ENCODE measurements at places on chromosomes 3 and 15.

- no peak for DNase-seq
Measured at GRCh38 chr3:78565712-78566111, 1202.1 kb downstream of the ROBO1 start.

DNA sequence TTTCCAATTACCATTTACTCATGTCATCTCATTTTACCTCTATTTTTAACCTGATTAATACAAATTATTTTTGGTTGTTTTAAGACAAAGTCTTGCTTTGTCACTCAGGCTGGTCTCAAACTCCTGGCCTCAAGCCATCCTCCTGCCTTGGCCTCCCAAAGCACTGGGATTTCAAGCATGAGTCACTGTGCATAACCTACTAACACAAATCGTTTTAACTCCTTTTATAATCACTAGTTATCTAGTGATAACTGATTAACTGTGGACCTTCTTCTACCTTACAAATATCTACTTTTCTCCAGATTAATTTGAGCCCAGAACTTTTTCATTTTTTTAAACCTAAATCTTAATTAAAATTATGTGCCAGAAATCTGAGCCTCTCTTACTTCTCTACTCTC lies 4.6 kb downstream of the ATP13A3 start:
- DNase-seq, result peak; percentile 34

DNA sequence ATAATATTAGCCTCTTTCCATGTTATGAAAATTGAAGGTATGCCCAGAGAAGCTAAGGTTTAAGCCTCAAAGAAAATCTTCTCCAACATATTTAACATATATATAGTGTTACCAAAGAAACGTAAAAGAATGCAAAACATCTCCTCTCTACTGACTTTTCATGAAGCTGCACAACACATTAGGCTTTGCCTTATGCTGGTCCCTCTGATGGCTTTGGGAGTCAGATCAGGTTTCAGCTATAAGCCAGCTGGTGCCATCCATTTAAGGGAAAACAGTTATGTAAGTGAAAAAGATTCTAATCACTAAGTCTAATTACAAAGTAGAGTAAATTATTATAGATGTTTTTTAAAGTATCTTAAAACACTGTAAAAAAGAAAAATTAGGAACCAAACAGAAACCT lies 410.5 kb downstream of the LSAMP start:
- peak; percentile 82 for DNase-seq

- no peak for DNase-seq
Measured at GRCh38 chr3:100023595-100023994, 90.7 kb downstream of the FILIP1L start.

DNA sequence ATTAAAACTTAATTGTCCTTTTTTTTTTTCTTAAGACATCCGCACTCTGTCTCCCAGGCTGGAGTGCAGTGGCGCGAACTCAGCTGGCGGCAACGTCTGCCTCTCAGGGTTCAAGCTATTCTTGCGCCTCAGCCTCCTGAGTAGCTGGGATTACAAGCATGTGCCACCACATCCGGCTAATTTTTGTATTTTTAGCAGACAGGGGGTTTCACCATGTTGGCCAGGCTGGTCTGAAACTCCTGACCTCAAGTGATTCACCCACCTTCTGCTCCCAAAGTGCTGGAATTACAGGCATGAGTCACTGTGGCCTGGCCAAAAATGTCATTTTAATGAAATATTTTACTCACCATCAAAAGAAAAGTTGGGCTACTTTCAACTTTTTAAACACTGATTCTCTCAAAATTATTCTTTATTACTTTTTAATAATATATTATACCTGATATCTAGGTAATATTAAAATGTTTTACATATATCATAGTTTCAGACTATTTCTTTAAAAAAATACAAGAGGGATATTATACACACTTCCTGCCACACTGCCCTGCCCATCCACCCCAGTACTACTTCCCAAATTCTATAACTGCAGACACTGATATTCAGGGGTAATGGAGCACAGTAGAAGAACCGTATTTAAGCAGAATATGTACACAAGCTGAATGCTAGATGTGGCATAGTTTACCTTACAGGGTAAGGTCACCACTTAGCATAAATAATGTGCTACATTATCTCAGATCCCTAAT lies 723.9 kb upstream of the ZNF385D start:
- no peak for DNase-seq

GRCh38 chr3:164962610-164963009 lies 115.7 kb downstream of the SI start:
- DNase-seq, result no peak

DNA sequence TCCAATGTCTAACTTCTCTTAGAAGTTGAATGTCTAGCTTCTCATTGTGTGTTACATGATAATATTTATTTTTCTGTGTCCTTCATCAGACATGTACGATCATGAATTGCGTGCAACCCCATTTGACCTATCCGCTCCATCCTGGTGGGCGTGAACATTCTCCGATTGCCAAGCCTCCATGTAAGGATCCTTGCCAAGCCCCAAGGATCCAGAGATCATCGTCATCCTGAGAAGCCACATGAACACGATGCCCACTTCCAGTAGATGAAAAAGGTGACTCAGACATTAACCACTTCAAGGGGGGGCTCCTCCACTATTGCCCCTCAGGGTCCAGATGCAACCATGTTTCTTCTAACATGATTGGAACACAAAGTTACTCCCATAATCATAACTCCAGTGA lies 25.5 kb upstream of the KNG1 start:
- DNase-seq, result no peak

GRCh38 chr15:91559066-91559465 lies 294.4 kb upstream of the SLCO3A1 start:
- no peak for DNase-seq

- DNase-seq, result no peak
Measured at GRCh38 chr3:59446775-59447465, 397.1 kb upstream of the CFAP20DC start.

- no peak for DNase-seq
Measured at GRCh38 chr3:171788546-171789351, 21.5 kb downstream of the PLD1 start.

- no peak for DNase-seq
Measured at GRCh38 chr3:106635271-106635670, 742.0 kb upstream of the CCDC54 start.

GRCh38 chr15:59051873-59052861 lies 52.8 kb upstream of the CCNB2 start:
- no peak for DNase-seq

GRCh38 chr3:14484741-14485140 lies 55.4 kb downstream of the GRIP2 start:
- no peak for DNase-seq
